Occipital lobe (tissue), 3 donors: ENCODE measurements at places on chromosomes 7 and 10.

GRCh38 chr7:70571961-70572360 is 560.0 kb upstream of the GALNT17 start:
- DNase-seq, result peak; percentile 5

GRCh38 chr10:114208351-114208750 is 29.2 kb downstream of the TDRD1 start:
- no peak for DNase-seq

DNA sequence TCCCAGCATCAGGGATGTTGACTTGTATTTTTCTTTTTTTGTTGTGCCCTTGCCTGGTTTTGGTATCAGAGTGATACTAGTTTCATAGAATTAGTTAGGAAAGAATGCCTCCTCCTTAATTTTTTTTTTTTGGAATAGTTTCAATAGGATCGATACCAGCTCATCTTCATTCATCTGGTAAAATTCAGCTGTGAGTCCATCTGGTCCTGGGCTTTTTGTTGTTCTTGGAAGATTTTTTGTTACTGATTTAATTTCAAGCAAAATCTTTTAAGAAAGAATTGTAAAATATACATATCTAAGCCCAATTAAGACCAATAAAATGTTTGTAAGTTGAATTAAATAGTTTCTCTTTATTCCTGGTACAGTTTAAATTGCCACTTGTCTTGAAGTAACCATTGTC is 1159.5 kb downstream of the CNTNAP2 start:
- no peak for DNase-seq

GRCh38 chr7:157010588-157011332 is at the start of gene MNX1:
MNX1 (minus strand) TSS chr7:157010663; CDS start chr7:157010350, 313 bp downstream.
- DNase-seq, result no peak

GRCh38 chr7:85750454-85750949 is 563.6 kb upstream of the SEMA3D start:
- DNase-seq, result no peak

- peak; percentile 31 for DNase-seq
Measured at GRCh38 chr10:132452651-132453469, 55.9 kb downstream of the PWWP2B start.

DNA sequence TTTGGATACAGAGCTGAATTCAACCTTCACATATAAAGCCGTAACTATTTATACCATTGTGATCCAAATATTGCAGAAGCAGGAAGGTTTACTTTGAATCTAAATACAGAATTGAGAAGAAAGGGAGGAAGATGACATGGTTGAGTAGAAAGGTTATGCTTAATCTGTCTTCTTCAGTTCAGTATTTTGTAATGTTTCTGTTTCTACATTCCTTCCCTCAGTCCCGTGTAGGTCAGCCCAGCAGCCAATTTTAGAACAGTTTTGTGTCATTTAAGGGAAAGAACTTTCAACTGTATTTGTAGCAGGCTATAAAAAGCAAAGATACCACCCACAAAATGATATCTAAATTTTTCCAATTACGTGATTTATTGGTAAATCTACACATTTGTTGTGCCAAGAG is 97.4 kb downstream of the CPED1 start:
- no peak for DNase-seq

GRCh38 chr10:111758593-111758992 is 425.0 kb downstream of the GPAM start:
- no peak for DNase-seq

DNA sequence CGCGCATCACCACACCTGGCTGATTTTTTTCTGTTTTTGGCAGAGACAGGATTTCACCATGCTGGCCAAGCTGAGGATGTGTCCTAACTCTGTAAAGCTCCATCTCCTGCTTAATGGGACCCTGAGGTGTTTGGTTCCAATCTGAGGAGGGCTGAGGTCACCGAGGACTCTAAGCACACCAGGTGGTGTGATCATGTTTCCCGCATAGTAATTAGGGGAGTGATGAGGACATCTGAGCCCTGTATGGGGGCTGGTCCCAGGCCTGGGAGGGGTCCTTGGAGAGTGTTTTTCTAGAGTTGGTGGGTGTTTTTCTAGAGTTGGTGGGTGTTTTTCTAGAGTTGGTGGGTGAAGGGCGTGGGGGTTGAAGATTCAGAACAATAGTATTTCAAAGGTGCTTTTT is 3.0 kb upstream of the ABHD11 start:
- no peak for DNase-seq

DNA sequence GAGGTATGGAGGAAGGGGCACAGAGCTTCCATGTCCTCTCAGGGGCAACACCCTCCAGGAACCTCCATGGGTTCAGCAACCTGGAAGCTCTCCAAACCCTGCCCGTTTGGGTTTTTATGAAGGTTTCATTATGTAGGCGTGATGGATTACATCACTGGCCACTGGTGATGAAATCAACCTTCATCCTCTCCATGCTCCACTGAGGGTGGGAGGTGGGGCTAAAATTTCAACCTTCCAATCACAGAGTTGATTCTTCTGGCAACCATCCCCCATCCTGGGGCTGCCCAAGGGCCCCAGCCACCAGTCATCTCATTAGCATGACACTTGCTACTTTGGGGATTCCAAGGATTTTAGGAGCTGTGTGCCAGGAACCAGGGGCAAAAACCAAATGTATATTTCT is 90.1 kb downstream of the TEX36 start:
- no peak for DNase-seq

GRCh38 chr7:106515321-106515720 is 145.6 kb downstream of the CCDC71L start:
- no peak for DNase-seq

DNA sequence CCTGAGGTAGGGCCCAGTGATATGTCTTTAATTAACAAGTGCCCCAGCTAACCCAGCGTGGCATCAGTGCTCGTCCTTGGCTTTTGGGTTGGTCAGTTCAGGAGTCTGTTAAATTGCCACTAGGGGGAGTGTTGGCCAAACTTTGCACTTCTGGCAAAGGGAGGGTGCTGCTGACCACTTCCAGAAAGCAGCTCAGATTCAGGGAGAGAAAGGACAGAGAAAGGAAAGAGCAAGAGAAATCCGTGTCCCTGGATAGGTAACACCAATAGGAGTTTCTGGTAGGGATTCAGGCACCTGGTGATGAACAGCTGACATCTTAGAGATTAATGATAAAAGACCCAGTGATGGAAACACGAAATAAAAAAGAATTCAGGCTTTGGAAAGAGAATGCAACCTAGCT is 243.1 kb upstream of the AOAH start:
- DNase-seq, result no peak

- no peak for DNase-seq
Measured at GRCh38 chr7:138477081-138477578, 17.1 kb downstream of the TRIM24 start.

GRCh38 chr10:86305521-86305920 is 61.1 kb downstream of the GRID1 start:
- DNase-seq, result no peak

DNA sequence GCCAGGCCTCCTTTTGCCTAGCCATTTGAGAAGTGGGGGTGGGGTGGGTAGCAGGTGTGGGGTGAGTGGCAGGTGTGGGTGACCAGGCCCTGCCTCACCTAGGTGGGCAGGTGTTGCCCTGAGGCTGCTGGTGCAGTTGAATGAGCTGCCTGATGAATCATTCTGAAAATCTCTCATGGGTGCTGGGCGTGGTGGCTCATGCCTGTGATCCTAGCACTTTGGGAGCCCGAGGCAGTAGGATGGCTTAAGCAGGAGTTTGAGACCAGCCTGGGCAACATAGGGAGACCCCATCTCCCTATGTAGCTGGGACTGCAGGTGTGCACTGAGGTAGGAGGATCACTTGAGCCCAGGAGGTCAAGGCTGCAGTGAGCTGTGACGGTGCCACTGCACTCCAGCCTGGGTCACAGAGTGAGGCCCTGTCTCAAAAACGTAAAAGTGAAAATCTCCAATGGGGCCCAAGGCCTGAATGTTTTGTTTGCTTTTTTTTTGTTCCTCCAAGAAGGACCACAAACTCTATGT is 17.7 kb downstream of the TSPAN14 start:
- DNase-seq, result no peak

DNA sequence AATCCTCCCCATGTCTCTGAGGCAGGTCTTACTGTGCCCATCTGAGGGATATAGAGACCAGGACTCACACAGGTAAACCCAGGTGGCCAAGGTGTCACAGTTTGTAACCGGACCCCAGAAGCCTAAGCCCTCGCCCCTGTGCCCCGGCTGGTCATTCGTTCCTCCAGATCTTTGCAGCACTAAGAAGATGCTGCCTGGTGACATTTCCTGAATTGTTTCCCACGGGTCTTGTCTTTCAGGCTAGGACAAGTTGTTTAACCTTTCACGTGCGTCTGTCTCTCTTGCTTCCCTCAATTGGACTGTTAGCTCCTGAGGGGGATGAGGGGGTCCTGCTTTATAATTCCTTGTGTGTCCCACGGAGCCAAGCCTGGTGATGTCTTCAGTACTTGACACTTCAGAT is 158.0 kb downstream of the KCNMA1 start:
- no peak for DNase-seq

GRCh38 chr7:42283553-42283952 is 46.5 kb upstream of the GLI3 start:
- no peak for DNase-seq

GRCh38 chr7:120097020-120097419 is 176.0 kb upstream of the KCND2 start:
- no peak for DNase-seq

DNA sequence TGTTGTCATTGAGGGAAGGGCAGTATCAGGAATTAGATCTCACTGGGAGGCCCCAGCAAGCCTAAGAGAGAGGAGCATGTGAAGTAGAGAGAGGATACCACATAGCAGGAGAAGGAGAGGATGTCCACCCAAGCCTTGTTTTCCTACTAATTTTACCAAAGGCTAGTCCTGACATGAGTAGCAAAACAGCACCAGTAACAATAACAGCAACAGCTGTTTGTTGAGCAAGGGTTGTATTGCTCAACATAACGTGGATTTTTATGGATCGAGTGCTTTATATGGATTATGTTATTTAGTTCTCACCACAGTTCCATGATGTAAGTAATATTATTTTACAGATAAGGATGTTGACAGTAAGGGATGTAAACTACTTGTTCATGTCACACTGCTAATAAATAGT is 135.2 kb upstream of the DLX6 start:
- no peak for DNase-seq

DNA sequence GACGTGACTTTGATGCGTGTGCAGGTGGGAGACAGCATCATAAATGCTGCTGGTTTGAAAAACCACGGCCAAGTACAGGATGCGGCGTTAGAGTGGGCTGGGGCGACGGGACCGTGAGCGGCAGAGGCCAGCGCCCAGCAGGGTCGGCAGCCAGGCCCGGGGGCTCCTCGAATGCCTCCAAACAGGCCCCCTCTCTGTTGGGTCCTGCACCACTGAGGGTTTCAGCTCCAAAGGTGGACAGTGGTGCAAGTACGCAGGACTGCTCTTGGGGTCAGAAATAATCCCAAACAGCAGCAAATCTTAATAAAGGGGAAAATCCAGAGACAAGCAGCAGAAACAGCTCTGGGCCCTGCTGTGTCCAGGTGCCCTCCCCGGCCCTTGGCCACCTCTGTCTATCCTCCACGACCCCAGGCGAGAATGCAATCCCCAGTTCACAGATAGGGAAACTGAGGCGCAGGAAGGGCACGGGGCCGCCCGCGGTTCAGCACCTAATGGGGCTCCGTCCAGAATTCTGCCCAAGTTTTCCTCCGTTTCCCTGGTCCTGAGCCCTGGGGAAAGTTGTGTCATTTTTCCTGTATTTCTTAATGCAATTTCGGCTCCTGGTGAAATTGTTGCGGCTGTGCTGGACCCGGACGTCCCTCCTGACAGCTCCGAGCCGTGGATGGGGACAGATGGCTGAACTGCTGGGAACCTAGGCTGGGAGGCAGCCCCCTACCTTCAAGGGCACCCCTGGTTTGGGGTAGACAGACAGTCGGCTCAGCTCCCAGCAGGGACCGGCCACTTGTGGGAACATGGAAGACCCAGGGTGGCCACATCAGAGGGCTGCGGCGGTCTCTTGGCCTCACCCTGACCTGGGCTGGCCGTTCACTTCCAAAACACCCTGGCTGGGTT is 97.4 kb downstream of the FOXL3 start:
- no peak for DNase-seq

GRCh38 chr7:22762866-22763265 is 35.9 kb downstream of the IL6 start:
- DNase-seq, result no peak

DNA sequence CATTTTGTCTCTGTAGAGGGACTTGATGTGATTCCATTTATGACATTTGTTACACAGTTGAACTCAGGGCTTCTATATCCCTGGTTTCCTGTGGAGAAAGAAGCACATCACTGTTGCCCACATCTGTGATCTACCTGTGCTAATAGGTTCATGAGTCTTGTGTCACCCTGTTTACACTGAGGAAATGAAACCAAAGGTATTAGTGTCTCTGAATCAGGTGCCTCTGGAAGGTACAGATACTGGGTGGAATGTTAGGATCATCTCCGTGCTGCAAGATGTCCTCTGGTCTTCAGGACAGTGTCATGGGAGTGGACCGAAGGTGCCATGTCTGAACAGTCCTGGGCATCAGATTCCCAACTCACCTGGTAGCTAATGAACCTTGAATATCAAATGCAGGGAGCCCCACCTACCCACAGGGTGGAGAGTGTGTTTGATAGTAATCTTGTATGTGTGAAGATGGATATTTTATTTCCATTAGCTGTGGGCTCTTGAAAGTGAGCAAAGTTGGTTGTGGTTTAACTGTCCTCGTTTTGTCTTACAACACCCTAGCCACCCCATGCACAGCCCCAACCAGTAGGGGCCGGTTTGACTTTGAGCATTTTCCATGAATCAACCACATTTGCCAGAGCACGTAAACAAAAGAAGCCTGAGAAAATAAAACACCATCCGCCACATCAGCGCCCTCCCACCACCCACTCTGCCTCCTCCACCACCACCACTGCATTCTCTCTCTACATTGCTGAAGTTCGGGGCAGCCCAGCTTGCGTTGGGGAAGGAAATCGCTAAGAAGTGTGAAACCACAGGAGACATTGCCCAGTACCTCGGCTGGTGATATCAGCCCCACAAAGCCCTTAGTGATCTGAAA is 40.7 kb downstream of the TARP start:
- no peak for DNase-seq

DNA sequence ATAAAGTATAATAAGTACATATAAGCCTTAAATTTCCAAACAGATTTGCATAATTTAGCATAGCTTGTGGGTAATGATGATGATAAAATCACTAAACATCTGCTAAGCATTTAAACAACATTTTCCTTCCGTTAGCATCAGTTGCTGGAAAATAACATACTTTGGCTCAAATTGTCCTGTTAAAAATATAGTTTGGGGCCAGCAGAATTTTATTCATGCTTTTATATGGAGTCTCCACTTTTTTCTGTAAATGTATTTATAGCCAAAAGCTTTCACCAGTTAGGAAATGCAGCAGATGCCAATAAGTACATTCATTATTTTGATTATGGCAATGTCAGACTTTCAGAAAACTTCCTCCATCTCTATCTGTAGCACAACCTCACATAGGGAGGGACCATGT is 107.2 kb downstream of the CNTNAP2 start:
- no peak for DNase-seq

- DNase-seq, result no peak
Measured at GRCh38 chr10:121823993-121824463, 103.8 kb downstream of the ATE1 start.

- DNase-seq, result no peak
Measured at GRCh38 chr7:50690541-50691011, 92.1 kb downstream of the GRB10 start.

GRCh38 chr7:98779800-98780587 is 89.8 kb downstream of the TMEM130 start:
- no peak for DNase-seq
